ENCODE measurements at places on chromosomes 2 and 18.

DNA sequence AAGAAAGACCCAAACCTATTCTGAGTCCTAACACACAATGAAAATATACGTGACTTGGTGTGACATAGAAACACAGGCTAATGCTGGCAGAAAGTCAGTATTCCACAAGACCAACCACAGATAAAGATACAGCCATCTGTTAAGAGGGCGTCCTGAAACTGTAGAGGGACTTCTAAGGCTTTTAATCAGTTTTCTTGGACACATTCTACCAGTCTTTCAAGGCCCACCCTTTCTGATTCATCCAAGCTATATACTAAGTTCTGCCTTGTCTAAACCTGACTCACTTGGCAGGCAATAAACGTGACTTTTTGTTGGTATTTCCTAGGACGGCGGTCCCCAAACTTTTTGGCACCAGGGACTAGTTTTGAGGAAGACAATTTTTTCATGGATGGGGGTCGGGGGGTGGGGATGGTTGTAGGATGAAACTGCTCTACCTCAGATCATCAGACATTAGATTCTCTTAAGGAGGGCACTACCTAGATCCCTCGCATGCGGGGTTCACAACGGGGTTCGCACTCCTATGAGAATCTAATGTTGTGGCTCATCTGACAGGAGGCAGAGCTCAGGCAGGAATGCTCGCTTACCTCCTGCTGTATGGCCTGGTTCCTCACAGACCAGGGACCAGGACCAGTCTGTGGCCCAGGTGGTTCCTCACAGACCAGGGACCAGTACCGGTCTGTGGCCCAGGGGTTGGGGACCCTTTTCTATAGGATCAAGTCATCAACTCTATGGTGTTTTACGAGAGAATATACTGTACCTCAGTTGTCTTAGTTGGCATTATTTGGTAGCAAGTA, 61.4 kb downstream of the SP3 start:
- DNase-seq = no peak

DNA sequence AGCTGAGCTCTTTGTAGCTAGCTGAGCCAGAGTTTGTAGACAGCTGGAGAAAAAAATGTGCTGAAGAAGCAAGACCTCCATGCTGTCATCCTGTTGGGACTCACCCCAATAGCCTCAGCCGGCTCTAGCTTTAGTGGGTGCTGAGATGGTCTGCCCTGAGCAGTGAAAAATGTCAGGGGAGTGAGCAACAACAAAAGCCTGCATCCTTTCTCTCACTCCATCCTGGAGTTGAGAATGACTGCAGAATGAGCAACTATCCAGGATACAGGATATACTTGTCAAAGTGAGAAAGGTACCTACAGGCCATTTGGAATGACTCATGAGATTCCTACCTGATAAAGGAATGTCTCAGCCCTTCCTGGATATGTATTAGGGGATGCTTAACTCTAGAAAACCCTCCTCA, 146.1 kb upstream of the DLX2 start:
- no peak for DNase-seq

DNA sequence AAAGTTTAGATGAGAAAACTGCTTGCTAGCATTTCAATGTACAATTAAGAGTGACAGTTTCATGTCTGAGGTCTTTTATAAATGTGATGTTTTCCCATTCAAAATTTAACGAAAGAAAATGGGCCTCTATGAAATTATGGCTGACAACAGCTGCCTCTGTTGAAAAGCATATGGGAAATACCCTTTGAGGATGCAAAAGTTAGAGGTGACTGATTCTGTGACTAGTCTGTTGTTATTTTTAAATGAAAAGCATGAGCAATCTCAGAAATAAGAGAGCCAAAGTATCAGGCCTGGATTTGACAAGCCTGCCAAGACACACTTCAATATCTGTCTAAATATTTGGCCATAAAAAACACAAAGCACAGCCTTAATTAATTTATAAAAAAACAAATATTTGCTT, 580.8 kb downstream of the ERBB4 start:
- DNase-seq = no peak

DNA sequence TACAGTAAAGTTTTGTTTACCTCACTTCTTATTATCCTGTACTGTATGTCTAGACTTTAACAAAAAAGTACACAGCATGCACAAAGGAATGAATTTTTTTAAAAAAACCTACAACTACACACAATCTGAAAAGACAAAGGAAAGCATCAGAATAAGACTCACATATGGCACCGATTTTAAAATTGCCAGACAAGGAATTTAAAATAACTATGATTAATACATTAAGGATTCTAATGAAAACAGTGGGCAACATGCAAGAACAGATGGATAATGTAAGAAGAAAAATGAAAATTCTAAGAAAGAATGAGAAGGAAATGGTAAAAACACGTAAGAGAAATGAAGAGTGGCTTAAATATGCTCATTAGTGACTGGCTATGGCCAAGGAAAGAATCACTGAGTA, 638.2 kb downstream of the FBXO15 start:
- DNase-seq = no peak

- no peak for DNase-seq
Measured at GRCh38 chr2:109538546-109538945, 75.2 kb downstream of the SEPTIN10 start.

GRCh38 chr2:28631514-28632206, 120.0 kb upstream of the PPP1CB start:
- no peak for DNase-seq

DNA sequence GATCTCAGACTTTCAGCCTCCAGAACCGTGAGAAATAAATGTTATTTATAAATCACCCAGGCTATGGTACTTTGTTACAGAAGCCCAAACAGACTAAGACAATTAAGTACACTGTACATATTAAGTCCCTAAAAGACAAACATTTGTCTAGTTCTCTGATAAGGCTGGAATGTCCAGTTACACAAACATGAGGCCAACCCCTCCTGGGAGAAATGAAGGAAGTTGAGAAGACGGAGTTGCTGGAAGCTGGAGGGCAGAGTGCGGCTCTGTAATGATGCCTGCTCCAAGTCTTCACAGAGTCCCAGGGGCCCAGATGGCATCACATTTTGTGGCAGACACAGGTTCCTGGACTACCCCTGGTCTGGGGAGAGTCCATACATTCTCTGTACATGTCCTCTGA, 79.2 kb upstream of the ST8SIA3 start:
- DNase-seq = no peak

DNA sequence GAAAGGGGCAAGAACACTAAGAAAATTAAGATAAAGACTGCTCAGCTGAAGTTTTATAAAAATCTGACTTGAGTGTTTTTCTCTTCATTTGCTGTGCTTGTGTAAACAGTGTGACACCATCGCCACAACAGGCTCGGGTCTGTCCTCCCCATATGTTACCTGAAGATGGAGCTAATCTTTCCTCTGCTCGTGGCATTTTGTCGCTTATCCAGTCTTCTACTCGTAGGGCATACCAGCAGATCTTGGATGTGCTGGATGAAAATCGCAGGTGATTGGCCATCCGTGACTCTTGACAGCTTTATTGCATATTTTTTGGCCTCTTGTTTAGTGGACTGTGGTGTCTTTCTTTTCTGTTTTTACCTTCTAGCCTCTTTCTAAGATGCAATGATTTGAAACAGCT, 22.1 kb downstream of the MFF start:
- no peak for DNase-seq

GRCh38 chr2:24269265-24269664, 91.1 kb downstream of the ITSN2 start:
- DNase-seq = no peak

DNA sequence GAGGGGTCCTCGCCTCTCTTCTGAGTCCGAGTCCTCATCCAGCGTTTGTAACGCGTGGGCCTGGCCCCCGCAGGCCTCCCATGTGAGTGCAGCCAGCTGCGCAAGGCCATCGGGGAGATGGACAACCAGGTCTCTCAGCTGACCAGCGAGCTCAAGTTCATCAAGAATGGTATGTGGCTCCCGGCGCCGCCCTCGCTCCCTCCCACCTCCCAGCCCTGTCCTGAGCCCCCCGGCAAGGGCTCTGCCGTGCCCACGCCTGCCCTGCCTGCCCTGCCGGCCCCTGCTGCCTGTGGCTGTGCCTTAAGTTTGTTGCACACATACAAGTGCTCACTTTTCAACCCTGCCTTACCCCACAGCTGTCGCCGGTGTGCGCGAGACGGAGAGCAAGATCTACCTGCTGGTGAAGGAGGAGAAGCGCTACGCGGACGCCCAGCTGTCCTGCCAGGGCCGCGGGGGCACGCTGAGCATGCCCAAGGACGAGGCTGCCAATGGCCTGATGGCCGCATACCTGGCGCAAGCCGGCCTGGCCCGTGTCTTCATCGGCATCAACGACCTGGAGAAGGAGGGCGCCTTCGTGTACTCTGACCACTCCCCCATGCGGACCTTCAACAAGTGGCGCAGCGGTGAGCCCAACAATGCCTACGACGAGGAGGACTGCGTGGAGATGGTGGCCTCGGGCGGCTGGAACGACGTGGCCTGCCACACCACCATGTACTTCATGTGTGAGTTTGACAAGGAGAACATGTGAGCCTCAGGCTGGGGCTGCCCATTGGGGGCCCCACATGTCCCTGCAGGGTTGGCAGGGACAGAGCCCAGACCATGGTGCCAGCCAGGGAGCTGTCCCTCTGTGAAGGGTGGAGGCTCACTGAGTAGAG, 14.4 kb upstream of the ALLC start:
- DNase-seq = no peak
